ENCODE measurements at places on chromosomes 7 and 10. TPM values are rescaled to one million over a fixed set of nuclear protein-coding genes. Genes with fewer than 3 reads are reported as not detected.
A peak's percentile ranks its signal among the peaks of the same experiment; 100 is the strongest.

The CRTAC1 gene
- 0.84 TPM for total RNA-seq

The ZNF239 gene
- 4.3 TPM for total RNA-seq

The ENKUR gene
- 1.4 TPM for total RNA-seq

The PRRT4 gene
- total RNA-seq, result 1.2 TPM

- DNase-seq, result no peak
These were observed 21.2 kb upstream of the PRKCQ start for GRCh38 chr10:6601246-6601805.

DNA sequence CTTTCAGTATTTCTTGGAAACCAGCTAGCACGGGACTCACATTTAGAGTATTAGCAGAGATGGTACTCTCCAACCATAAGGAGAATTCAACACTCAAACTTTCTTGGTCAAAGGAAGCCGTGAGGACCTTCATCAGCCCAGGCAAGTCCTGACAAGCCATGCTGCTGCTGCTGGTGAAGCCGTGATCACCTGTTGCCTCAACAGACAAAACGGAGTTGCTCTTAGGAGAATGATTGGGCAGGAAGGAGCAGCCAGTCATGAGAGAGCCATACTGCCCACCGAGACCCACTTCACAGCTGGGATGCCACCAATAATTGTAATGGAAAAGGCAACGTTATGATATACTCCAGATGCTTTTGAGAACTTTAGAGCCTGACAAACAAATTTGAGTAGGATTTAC, 60.8 kb upstream of the PLPP4 start:
- DNase-seq, result no peak

DNA sequence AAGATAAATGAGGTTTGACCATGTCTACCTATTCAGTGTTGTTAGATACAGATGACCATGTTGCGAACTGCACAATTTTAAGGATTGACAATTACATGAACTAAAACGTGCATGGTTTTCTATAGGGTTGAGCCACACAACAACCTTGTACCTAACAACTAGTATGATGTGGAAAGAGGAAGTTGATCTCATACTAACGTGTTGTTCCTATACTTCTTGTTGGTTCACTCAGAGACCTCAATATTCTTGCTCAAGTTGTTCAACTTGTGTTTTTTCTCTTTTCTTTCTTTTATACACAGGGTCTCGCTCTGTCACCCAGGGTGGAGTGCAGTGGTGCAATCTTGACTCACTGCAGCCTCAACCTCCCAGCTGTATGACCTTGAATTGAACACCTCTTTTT, 6.1 kb upstream of the KEL start:
- DNase-seq, result no peak

DNA sequence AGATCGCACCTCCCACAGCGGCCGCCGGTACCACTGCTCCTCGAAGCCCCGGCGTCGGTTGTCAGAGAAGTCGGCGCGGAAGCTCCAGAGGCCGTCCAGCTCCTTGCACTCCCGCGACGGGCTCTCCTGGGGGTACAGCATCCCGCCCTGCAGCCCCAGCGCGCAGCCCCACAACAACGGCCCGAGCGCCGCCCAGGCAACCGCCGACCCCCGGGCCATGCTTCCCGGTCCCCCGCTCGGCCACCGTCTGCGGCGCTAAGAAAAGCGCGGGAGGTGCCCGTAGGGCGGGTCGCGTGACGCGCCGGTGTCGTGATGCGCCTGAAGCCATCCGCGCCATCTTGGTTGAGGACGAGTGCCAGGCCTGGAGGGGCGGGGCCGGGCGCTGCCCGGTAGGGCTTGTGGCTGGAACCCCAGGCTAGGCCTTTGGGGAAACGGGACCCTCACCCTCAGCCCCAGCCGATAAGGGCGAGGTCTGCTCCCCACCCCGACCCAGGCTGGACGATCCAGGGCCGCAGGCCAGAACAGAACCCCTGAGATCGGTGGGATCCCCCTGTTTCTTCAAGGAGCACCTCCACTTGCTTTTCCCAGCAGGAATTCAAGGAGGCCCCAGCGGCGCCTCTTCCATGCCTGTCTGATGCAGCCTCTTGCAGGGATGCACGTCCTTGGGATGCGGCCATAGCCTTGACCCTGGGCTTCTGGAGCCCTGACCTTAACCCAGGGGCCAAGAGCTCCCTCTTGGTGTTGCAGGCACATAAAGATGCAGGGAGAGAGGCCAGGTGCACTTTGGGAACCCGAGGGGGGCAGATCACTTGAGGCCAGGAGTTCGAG, at the start of gene GUSB:
GUSB (minus strand) TSS at position 249 of the 828 bp plus-strand sequence; CDS start at position 219, 30 bp downstream.
- DNase-seq, result peak; percentile 95

- no peak for DNase-seq
These were observed 91.5 kb upstream of the CUX1 start for GRCh38 chr7:101725921-101726320.

- no peak for DNase-seq
These were observed 23.9 kb downstream of the NT5C3A start for GRCh38 chr7:33038639-33039038.
